Thoracic aorta (tissue), 2 donors: ENCODE measurements at places on chromosomes 12 and 14. TPM values are rescaled to one million over a fixed set of nuclear protein-coding genes. Genes with fewer than 3 reads are reported as not detected.

TSPAN9 gene
- total RNA-seq, result 50.2 TPM

ASB2 gene
- total RNA-seq, result 47.2 TPM

RTL1 gene
- not detected for total RNA-seq

PRPH gene
- 2.5 TPM for total RNA-seq

HEBP1 gene
- 57.8 TPM for total RNA-seq

SLCO1B1 gene
- total RNA-seq, result not detected

MANSC4 gene
- not detected for total RNA-seq

SCNN1A gene
- total RNA-seq, result 33.5 TPM

MSI1 gene
- total RNA-seq, result not detected

NOVA1 gene
- total RNA-seq, result 11.0 TPM

GRCh38 chr12:95216711-95217376 is 423 bp downstream of the FGD6 start:
- peak overlapping the region; percentile 84 for H3K4me3 ChIP-seq
- H3K36me3 ChIP-seq, result no peaks in the 10 kb centered on the region
- H3K27me3 ChIP-seq, result no peaks in the 10 kb centered on the region
- H3K27ac ChIP-seq, result peak overlapping the region; percentile 90
- DNase-seq, result no peak

DNA sequence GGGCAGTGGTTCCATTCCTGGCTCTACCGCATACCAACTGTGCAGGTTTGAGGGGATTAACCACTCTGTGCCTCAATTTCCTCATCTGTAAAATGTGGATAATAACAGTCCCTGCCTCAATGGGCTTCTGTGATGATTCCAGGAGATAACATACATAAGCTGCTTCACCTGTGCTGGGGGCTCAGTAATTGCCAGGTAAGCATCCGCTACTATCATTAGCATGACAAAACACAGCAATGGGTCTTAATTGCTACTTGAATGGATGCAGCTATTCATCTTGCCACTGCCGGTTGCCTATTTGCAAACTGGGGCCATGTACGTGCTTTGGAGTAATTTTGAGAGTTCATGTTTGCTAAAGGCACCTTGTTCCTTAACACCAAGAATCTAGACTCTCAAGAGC is 132.6 kb downstream of the TMEM132D start:
- H3K27me3 ChIP-seq, result no peaks in the 10 kb centered on the region
- DNase-seq, result no peak
- H3K4me3 ChIP-seq, result no peak overlapping the region
- H3K4me1 ChIP-seq, result no peaks in the 10 kb centered on the region

GRCh38 chr14:55457496-55457895 is 17.1 kb upstream of the TBPL2 start:
- no peaks in the 10 kb centered on the region for H3K4me1 ChIP-seq
- no peak overlapping the region for H3K27ac ChIP-seq
- DNase-seq, result no peak
- H3K27me3 ChIP-seq, result no peaks in the 10 kb centered on the region
- no peaks in the 10 kb centered on the region for H3K36me3 ChIP-seq
- H3K4me3 ChIP-seq, result no peak overlapping the region

- H3K27me3 ChIP-seq, result no peaks in the 10 kb centered on the region
- H3K36me3 ChIP-seq, result no peaks in the 10 kb centered on the region
- H3K4me1 ChIP-seq, result no peaks in the 10 kb centered on the region
- DNase-seq, result no peak
- no peak overlapping the region for H3K4me3 ChIP-seq
- no peak overlapping the region for H3K27ac ChIP-seq
These were observed 83.2 kb downstream of the DHRS2 start for GRCh38 chr14:23719225-23719985.

GRCh38 chr14:65462411-65462810 is 49.9 kb downstream of the FUT8 start:
- no peaks in the 10 kb centered on the region for H3K4me1 ChIP-seq
- no peak for DNase-seq
- no peaks in the 10 kb centered on the region for H3K36me3 ChIP-seq
- H3K4me3 ChIP-seq, result no peak overlapping the region

DNA sequence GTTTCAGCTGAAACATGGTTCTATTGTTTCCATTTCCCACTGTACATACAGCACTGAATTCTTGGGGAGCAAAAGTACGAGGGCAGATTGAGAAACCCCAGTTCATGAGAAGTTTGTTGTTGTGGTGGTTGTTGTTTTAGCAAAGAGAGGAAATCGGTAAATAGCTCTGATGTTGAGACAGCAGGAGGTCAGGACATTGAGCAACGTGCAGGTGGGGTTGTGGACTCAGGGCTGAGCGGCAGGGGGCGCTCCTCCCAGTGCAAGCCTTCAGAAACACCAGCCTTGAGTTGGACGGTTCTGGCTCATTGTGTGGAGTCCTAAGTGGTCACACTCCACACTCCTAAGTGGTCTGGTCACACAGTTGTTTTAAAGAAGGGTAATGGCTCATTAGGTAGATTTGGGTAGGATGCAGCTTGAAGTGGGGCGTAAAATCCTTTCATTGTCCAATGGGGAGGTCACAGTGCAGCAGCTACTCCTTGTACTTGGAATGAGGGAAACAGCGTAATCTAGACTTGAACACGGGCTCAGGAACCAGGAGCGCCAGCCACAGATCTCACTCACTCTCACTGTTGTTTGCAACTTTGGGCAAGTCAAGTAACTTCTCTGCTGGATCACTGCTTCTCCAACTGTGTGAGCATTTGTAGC is 14.5 kb upstream of the PWP1 start:
- no peaks in the 10 kb centered on the region for H3K27me3 ChIP-seq
- H3K4me3 ChIP-seq, result no peak overlapping the region
- H3K36me3 ChIP-seq, result no peaks in the 10 kb centered on the region
- H3K27ac ChIP-seq, result no peak overlapping the region
- no peaks in the 10 kb centered on the region for H3K4me1 ChIP-seq
- DNase-seq, result no peak

- no peak for DNase-seq
- no peaks in the 10 kb centered on the region for H3K27me3 ChIP-seq
- H3K36me3 ChIP-seq, result no peaks in the 10 kb centered on the region
- H3K27ac ChIP-seq, result no peak overlapping the region
- no peak overlapping the region for H3K4me3 ChIP-seq
- no peaks in the 10 kb centered on the region for H3K4me1 ChIP-seq
These were observed 92.5 kb upstream of the MYL2 start for GRCh38 chr12:111012918-111013317.

DNA sequence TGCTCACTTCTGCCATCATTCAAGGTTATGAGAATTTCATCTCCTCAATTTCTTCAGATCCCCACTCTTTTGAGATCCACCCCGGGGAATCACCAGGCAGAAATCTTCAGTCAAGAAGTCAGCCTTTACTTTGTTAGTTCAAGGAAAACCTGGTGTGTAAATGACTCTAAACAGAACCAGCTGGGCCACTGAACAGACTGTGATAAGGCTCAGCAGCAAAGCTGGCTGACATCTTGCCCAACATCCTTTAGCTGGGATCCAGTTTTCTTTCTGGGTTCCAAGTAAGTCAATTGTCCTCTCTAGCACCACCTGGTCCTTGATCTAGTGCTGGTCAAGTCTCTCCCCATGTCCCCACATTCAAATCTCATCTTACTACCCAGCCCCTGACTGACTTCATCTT is 11.6 kb downstream of the CLMN start:
- no peaks in the 10 kb centered on the region for H3K36me3 ChIP-seq
- DNase-seq, result no peak
- H3K4me1 ChIP-seq, result no peaks in the 10 kb centered on the region
- no peak overlapping the region for H3K27ac ChIP-seq

DNA sequence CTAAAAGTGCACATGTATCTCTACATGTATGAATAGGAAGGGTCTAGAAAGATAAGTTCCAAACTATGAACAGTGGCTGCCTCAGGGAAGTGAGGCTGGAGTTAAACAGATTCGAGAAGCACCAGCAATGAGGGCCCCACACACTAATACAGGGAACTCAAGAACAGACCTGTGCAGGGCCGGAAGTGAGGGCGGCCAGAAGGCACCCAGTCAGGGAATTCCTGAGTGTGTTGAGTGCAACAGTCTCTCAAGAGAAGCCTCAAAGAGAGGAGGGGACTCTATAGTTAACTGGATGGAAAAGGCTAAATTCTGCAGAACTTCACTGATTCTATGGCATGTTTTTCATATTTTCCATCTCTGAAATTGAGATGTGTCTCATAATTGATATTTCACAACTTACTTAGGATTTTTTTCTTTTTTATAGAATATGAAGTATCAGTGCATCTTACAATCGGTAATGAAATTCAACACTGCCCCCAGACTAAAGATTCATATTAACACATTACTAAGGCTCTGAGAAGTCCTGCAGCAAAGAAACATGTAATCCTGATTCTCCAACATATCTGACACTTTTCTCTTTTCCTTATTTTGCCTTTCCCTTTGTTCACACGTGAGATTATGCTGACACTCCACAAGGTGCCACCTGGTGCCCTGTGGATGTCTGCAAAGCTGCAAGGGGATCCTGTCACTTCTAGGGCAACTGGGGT is 61.3 kb downstream of the CHGA start:
- no peak overlapping the region for H3K27ac ChIP-seq
- no peaks in the 10 kb centered on the region for H3K27me3 ChIP-seq
- peaks cover 3% of the 10 kb centered on the region for H3K4me1 ChIP-seq

- H3K36me3 ChIP-seq, result no peaks in the 10 kb centered on the region
- no peak for DNase-seq
- H3K27ac ChIP-seq, result no peak overlapping the region
- H3K27me3 ChIP-seq, result no peaks in the 10 kb centered on the region
- H3K4me3 ChIP-seq, result no peak overlapping the region
- H3K4me1 ChIP-seq, result no peaks in the 10 kb centered on the region
These were observed 442.6 kb downstream of the DPF3 start for GRCh38 chr14:72451054-72451972.

- no peak overlapping the region for H3K4me3 ChIP-seq
- no peaks in the 10 kb centered on the region for H3K4me1 ChIP-seq
- no peaks in the 10 kb centered on the region for H3K27me3 ChIP-seq
- no peaks in the 10 kb centered on the region for H3K36me3 ChIP-seq
These were observed 713.3 kb downstream of the LRFN5 start for GRCh38 chr14:42319996-42320395.

GRCh38 chr12:84954415-84954814 is 41.8 kb upstream of the SLC6A15 start:
- H3K36me3 ChIP-seq, result no peaks in the 10 kb centered on the region
- no peak overlapping the region for H3K4me3 ChIP-seq
- H3K27ac ChIP-seq, result no peak overlapping the region
- DNase-seq, result no peak
- no peaks in the 10 kb centered on the region for H3K27me3 ChIP-seq

GRCh38 chr14:100330388-100330931 is 7.3 kb downstream of the SLC25A47 start:
- no peak overlapping the region for H3K4me3 ChIP-seq
- no peaks in the 10 kb centered on the region for H3K27me3 ChIP-seq
- H3K27ac ChIP-seq, result no peak overlapping the region
- peaks cover 8% of the 10 kb centered on the region for H3K4me1 ChIP-seq
- no peak for DNase-seq

- DNase-seq, result no peak
- H3K27me3 ChIP-seq, result no peaks in the 10 kb centered on the region
- H3K4me3 ChIP-seq, result no peak overlapping the region
- H3K27ac ChIP-seq, result no peak overlapping the region
These were observed 18.8 kb downstream of the NIN start for GRCh38 chr14:50812180-50812579.

DNA sequence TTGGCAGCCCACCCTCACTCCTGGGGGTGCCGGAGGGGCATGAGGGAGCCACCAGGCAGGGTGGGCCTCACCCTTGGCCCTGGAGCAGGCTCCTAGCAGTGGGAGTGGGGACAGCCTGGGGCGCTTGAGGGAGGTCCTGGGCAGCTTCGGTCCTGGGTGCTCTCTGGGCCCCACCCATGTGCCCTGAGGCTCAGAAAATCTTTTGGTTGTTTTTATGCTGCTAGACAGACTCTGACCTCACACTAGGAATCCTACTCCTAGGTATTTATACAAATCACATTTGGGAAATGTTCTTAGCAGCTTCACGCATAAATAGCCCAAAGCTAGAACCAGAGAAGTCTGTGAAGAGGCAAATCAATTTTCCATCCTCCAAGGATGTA is 10.9 kb upstream of the ULK1 start:
- H3K4me1 ChIP-seq, result no peaks in the 10 kb centered on the region
- no peaks in the 10 kb centered on the region for H3K27me3 ChIP-seq
- no peak overlapping the region for H3K27ac ChIP-seq
- no peak for DNase-seq

DNA sequence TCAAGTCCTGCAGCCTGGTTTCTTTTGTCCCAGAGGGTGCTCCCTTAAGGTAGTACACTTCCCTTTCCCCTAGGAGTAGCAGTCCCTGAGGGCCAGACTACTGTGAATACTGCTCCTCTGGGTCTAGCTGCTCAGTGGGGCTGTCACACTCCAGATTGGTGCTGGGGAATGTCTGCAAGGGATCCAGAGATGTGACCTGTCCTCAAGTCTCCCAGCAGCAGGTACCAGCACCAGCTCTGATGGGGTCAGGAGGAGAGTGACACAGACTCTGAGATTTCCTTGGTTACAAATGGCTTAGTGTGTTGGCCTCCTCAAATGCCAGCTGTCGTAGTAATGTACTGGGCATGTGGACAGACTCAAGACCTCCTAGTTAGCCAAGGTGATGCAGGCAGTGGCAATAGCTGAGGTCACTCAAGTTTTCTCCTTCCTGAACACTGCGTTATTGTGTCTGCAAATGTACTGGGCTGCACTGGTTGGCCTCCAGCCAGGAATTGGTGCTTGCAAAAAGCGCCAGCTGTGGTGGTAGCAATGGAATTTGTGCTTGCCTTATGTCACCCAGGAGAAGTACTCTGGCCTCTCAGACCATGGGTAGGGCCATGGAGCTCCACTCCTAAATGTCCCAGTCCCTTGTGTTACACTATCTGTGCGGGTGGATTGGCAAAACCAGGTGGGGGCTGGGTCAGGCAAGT is 36.4 kb upstream of the AEBP2 start:
- H3K4me3 ChIP-seq, result no peak overlapping the region
- no peaks in the 10 kb centered on the region for H3K36me3 ChIP-seq
- no peaks in the 10 kb centered on the region for H3K4me1 ChIP-seq
- no peaks in the 10 kb centered on the region for H3K27me3 ChIP-seq
- DNase-seq, result peak; percentile 6

DNA sequence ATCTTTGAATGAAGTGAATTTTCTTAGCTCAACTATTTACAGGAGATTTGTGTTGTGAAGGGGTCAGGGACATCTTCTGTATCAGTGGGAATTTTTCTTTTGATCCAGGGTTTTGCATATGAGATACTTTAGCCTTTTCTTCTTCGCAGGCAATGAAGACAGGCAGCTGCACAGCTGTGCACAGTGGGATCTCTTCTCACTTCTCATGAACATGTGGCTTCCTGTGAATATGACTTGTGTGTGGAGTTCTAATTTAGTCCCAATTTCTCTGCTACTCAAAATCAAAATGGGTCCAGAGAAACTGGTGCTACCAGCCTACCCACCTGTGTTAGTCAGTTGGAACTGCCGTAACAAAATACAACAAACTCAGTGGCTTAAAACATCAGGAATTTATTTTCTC is 37.8 kb downstream of the ARF6 start:
- H3K4me1 ChIP-seq, result no peaks in the 10 kb centered on the region
- H3K27me3 ChIP-seq, result no peaks in the 10 kb centered on the region
- no peaks in the 10 kb centered on the region for H3K36me3 ChIP-seq
- H3K4me3 ChIP-seq, result no peak overlapping the region
- DNase-seq, result no peak
- no peak overlapping the region for H3K27ac ChIP-seq

DNA sequence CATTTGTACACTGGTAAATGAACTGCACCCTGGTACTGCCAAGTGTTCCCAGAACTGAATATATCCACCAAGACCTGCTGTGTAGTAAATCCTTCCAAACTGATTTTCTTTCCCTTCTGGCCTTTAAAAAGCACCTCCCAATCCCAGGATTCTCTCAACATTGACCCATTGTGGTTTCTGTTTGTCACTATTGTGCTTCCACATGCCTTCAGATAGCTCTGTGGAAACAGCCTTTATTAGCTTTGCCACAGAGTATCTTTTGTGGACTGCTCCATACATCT is 949 bp upstream of the KIF21A start:
- no peak for DNase-seq
- H3K4me3 ChIP-seq, result peak overlapping the region; percentile 94
- no peaks in the 10 kb centered on the region for H3K36me3 ChIP-seq
- no peak overlapping the region for H3K27ac ChIP-seq
